Activated CD4-positive, alpha-beta T cell treated with anti-CD3 and anti-CD28 coated beads, Interleukin-2, amount 50 U/mL, for 1 hour (primary cell): ENCODE measurements at places on chromosomes 5 and 9.

GRCh38 chr5:5430136-5430535, 7.7 kb downstream of the ICE1 start:
- DNase-seq, result no peak

DNA sequence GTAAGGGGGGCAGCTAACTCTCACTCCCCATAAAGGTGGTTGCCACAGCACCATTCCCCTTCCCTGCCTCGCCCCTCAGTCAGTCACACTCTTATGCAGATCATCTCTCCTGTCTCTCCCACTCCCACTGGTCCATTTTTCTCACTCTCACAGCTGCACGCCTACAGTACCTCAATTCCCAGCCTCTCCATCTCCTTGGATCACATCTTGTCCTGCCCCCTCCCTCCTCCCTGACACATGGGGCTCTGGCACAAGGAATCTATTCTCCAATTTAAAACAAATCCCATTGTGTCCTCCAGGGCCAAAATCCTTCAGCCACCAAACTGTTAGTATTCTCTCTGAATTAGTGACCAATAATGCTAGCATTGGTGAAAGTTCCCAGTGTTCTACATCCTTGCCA, 114.4 kb downstream of the AUH start:
- no peak for DNase-seq

DNA sequence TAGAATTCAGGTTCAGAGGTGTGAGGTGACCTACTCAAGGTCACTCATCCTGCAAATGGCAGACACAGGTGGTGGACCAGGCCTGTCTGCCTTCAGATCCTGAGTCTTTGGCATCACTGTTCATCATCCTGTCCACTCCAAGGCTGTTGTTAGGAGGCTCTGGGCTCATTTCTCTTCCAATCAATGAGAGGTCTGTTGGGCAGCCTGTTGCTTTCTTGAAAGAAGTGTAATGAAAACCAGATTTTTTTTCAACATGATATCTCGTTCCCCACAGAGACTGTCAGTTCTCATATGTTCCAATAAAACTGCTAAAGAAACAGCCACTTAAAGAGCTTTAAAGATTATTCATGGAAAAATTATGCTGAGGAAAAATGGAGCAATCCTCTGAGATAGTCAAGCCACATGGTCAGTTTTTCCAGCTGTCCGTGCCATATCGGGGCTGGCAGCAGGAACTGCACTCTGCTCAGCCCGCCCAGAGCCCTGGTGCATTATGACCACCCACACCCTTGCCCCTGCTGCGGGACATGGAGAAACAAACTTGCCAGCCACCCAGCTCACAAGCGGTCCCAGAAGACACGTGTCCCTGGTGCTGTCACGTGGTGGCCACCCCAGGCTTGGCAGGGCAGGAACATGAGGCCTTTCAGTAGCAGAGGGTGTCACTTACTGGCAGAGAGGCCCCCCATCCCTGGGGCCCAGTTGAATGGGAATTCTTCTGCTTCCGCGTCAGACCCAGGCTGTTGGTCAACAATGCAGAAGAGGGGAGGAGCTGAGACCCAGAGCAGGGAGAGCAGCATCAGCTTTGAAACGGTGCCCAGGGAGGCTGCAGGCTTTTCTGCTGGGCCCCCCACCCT, 63.7 kb upstream of the ANGPTL2 start:
- DNase-seq, result no peak

DNA sequence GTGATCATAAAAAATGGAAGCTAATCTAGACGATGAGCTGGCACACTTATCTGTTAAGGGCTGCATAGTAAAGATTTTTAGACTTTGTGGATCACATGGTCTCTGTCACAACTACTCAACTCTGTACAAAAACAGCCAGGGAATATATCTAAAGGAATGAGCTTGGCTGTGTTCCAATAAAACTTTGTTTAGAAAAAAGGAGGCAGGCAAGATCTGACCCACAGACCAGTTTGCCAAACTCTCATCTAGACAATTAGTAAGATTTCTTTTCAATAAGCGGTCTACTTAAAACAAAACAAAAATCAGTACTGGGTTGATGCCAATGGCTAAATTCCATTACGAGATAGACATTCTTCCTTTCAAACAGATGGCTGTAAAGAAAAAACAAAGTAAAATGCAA, 53.0 kb upstream of the RETREG1 start:
- DNase-seq, result no peak

DNA sequence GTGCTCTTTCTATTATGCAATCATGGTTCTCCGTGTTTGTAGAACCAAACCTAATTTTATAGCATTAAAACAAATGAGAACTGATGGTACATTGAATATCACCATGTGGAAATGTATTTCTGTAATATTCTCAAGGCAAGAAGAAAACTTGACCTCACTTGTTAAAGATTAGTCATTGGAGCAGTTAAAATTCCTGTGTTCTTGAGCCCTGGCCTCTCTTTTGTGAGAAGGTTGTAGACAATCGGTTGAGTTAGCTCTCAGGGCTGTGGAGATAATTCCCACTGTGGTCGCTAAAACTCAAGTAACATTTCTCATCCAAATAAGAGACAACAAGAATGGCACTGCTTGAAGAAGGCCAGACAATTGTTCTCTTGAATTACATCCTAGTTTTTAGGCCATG, 216.0 kb upstream of the KLF4 start:
- no peak for DNase-seq

GRCh38 chr5:158786390-158786789, 313.3 kb downstream of the EBF1 start:
- no peak for DNase-seq

DNA sequence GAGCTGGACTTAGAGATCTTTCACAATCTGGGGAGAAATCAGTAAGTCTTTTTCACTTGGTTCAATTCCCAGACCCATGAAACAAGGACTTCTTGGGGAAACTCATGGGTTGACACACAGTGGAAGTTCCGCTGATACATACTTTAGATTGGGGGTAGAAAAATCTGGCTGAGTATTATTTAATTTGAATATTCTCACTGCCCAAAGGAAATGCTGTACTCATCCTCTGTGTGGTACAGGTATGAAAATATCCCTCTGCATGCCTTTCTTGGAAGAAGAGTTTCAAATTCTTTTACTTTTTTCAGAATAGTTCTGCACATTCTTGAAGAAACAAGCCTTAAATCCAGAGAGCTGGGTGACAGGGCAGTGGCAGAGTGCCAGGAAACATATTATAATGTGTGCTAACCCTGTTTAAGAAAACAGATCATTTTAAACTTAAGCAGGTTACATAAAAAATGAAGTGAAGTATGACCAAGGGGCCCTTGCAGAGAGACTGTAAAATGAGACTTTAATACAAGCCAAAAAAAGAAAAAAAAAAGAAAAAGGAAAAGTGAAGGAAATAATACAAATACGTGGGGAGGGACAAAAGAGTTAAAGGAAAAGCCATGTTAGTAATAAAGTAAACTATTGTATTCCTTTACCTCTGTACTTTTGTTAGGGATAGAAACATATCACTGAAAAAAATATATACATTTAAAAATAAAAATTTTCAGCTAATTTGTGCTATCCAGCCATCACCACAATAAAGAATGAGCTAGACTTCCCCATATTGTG, 173.4 kb upstream of the NR3C1 start:
- no peak for DNase-seq

DNA sequence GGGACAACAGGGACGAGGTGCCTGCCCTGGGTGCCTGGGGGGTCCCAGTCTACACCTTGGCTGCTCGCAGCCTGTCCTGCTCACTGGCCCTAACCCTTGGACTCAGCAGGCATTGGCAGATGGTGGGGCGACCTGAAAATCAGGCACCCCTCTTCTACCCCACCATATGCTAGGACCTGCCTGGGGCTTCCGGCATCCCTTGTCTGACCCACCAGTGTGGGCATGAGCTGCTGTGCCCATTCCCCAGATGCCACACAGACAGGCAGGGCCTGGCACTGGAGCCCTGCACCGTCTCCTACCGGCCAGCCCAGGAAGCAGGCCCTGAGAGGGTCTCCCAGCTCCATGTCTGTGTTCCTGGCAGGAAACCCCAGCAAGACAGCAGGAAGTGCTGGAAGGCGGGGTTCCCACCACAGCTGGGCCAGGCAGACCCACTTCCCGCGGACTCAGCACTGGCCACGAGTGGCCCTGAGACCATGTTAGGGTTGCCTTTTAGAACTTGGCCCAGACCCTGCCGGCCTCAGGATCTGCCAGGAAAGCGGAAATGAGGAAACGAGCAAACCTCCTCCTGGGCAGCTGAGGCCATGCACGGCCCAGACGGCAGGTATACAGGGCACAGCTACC, 3.1 kb downstream of the NINJ1 start:
- DNase-seq, result no peak

- no peak for DNase-seq
Measured at GRCh38 chr5:132044207-132044606, 16.2 kb upstream of the IL3 start.

GRCh38 chr9:16540743-16541613, 329.5 kb downstream of the BNC2 start:
- DNase-seq, result no peak

- DNase-seq, result peak; percentile 10
Measured at GRCh38 chr5:52693280-52693679, 94.4 kb upstream of the ITGA1 start.

GRCh38 chr5:141913560-141914198, 10.0 kb upstream of the DELE1 start:
- DNase-seq, result no peak

GRCh38 chr9:131404581-131404980, 10.7 kb downstream of the PRRC2B start:
- DNase-seq, result no peak

GRCh38 chr9:90773617-90774016, 28.0 kb upstream of the SYK start:
- no peak for DNase-seq

- no peak for DNase-seq
Measured at GRCh38 chr9:127121628-127122175, 733 bp downstream of the ANGPTL2 start.

DNA sequence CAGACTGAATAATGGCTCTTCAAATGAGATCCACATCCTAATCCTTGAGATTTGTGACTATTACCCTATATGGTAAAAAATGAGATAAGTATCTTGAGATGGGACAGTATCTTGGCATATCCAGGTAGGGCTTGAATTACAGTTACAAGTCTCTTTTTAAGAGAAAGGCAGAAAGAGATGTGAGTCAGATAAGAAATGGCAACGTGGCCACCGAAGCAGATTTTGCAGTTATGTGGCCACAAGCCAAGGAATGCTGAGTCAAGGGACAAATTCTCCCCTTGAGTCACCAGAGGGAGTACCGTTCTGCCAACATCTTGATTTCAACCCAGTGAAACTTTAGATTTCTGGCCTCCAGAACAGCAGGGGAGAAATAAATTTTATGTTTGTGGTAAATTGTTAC, 1983.0 kb upstream of the C9orf72 start:
- no peak for DNase-seq

DNA sequence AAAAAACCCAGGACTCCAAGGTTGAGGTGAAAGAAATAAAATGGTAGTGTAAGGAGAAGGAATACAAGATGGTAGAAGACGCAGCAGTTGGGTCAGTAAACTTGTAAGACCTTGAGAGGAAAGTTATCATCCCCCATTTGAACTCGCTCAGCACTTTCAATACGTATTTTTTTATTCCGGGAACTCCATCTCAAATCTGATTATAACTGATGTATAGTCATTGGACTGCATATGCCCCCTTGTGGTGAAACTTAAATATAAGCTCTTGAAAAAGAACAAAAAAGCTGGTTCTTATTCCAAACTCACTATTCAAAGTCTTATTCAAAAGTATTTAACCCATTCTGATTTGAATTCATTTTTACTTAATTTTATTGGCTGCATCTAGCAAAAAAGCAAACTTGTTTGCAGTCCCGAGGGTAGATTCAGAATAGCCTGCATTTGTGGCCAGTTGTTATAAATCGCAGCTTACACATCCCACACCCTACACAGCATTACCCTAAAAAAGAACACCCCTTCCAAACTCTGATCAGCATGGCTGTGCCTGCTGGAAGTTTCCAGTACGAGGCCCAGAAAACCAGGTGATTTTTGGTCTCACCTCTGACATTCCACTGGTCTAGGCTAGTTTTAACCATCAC, 118.0 kb downstream of the ESM1 start:
- DNase-seq, result no peak

- no peak for DNase-seq
Measured at GRCh38 chr5:10250806-10251276, 761 bp downstream of the CCT5 start.

GRCh38 chr5:154205441-154206117, 15.0 kb downstream of the GALNT10 start:
- no peak for DNase-seq

- no peak for DNase-seq
Measured at GRCh38 chr5:151130922-151131891, 26.4 kb downstream of the ANXA6 start.

DNA sequence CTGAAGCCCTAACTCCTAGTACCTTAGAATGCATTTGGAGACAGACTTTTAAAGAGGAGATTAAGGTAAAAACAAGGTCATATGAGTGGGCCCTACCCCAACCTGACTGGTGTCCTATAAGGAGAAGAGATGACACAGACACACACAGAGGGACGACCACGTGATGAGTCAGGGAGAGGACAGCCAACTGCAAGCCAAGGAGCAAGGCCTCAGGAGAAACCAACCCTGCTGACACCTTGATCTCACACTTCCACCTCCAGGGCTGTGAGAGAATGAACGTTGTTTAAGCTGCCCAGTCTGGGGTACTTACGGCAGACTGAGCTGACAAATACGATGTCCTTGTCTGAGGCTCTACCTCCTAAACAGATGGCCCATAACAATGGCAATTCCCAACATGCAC, 93.6 kb downstream of the ROR2 start:
- no peak for DNase-seq

DNA sequence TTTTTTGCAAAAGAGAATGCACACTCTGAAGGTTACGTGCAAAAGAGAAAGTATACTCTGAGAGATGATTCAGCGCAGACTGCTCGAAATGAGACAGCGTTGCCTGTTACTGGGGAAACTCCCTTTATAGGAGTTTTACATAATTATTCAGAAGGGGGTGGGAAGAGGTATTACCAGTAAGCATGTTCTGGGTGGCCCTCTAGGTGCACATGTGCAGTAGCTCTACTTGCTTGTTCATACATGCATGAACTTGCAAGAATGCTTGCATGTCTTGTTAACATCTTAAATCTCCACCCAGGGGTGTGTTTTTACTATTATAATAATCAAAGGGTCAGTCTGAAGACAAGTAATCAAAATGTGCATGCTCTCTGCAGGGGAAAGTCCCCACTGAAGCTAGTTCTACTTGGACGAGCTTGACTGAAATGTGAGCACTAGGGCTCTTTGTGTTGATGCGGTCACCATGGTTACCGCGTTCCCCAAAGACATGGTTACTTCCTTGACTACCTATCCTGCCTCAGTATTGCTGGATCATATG, 75.5 kb downstream of the SGCD start:
- peak; percentile 20 for DNase-seq

DNA sequence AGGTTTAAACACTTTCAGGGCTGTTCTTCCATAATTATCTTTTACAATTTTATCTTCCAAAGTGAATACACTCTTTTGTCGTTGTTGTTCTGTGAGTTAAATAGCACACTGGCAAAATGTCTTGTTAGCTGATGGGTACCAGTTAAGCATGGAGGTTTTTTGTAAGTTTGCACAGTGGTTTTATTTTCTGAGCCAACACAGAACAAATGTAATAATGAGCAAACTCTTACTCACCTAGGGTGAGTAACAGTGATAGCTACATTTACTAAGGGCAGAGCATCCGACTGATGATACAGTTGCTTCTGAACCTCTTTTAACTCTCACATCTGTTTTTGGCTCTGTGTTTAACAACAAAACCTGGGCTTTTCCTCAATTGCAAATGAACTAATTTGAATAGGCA, 103.2 kb downstream of the CTNND2 start:
- DNase-seq, result no peak
